Non-pigmented ciliary epithelial cell (primary cell): ENCODE measurements at places on chromosomes 1 and 21.

- DNase-seq: no peak
These were observed 120.8 kb downstream of the LMO4 start for GRCh38 chr1:87449348-87449963.

GRCh38 chr1:7885513-7886404, 32.9 kb upstream of the UTS2 start:
- no peak for DNase-seq

GRCh38 chr1:25148673-25149300, 83.5 kb downstream of the SYF2 start:
- DNase-seq: no peak

- DNase-seq: no peak
These were observed 479.4 kb downstream of the OMA1 start for GRCh38 chr1:58067082-58067481.

- no peak for DNase-seq
These were observed 212.1 kb downstream of the PBX1 start for GRCh38 chr1:164771041-164771618.

DNA sequence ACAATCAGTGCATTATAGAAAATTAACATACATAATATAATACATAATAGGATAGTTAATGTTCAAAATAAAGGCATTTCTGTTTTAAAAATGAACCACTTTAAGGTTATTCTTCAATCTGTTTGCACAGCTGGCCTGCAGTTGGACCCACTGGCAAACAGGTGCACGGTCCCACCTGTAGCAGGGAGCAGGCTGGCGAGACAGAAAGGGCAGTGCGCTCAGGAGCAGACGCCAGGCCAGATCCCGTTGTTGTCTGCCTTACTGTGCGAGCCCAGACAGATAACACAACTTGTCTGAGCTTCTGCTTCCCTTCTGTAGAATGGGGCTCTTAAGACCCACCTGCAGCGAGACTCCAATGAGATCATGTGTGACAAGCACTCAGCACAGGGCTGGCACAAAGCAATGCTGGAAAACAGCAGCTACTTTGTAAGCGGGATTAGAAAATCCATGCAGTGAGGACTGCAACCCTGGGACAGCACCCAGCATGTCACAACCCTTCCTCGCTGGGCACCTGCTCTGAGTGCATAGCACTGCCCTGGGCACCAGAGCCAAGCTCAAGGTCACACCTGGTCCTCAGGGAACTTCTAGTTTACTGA, 33.5 kb downstream of the VPS26C start:
- no peak for DNase-seq

- DNase-seq: no peak
These were observed 79.7 kb upstream of the BCL10 start for GRCh38 chr1:85356130-85356529.
